ENCODE measurements at places on chromosomes 12 and 14.

DNA sequence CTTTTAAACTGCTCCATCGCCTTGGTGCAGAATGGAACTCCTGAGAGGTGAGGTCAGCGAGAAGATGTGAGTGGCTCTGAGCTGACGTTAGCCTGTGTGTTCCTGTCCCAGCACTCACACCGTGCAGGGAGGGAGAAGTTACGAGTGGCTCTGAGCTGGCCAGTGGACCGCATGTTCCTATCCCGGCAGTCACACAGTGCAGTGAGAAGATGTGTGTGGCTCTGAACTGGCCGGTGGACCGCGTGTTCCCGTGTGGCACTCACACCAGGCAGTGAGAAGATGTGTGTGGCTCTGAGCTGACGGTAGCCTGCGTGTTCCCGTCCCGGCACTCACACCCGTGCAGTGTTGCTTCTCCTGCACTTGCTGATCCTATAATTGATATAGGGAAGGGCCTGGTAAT lies 59.9 kb downstream of the VCPKMT start:
- DNase-seq = no peak

DNA sequence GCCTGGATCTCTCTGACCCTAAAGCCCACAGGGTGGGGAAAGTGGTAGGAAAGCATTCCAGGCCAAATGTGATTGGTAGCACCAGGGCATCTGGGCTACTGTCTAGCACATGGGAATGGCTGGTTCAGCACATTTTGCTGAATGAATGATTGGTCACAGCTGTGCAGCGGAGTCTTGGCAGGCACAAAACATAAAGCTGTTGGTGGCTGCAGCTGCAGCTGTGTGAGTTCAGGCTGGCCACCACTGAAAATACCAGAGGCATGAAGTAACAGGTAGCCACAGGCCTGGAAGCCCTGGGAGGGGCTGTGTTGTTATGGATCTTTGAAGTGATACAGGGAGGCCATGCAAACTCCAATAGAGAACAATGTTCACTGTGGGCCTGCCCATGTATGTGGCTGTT lies 72.7 kb downstream of the MYRFL start:
- peak; percentile 81 for DNase-seq

- DNase-seq = peak; percentile 58
Measured at GRCh38 chr12:7092229-7092985, at the start of gene C1R. Gene C1R (minus strand): TSS chr12:7092445. CDS start chr12:7092388, 57 bp downstream.

GRCh38 chr12:26492406-26492805 lies 297.0 kb downstream of the SSPN start:
- no peak for DNase-seq

GRCh38 chr12:27782481-27782880 lies 2.4 kb upstream of the MANSC4 start:
- no peak for DNase-seq

DNA sequence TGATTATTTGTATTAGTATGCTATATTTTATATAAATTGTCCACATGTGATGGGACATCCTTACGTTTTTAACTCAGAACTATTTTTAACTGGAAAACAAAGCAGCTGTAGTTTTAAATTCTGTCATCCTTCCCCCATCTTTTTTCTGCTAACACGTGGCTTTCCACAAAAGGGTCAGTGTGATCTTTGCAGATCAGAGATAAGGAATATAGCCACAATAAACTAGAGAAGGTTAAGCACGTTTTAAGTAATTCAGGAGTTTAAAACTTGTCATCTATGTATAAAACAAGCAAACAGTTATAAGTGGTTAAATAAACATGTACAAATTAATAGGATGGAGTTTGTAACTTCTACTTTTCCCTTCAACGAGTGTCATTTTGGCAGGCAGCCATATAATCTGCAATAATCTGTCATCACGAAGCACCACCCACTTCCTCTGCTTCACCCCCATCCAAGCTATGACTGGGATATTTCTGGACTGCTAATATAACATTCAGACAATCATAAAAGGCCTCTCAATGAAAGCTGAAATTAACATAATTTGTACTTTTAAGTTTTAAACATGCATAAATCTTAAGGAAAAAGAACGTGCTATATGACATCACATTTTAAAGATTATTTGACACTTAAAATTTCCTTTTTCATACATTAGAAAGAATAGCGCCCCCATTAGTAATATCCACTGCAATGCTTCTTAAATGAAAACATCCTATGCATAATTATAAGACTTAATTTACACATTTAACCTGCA lies 15.3 kb downstream of the TAOK3 start:
- DNase-seq = no peak

DNA sequence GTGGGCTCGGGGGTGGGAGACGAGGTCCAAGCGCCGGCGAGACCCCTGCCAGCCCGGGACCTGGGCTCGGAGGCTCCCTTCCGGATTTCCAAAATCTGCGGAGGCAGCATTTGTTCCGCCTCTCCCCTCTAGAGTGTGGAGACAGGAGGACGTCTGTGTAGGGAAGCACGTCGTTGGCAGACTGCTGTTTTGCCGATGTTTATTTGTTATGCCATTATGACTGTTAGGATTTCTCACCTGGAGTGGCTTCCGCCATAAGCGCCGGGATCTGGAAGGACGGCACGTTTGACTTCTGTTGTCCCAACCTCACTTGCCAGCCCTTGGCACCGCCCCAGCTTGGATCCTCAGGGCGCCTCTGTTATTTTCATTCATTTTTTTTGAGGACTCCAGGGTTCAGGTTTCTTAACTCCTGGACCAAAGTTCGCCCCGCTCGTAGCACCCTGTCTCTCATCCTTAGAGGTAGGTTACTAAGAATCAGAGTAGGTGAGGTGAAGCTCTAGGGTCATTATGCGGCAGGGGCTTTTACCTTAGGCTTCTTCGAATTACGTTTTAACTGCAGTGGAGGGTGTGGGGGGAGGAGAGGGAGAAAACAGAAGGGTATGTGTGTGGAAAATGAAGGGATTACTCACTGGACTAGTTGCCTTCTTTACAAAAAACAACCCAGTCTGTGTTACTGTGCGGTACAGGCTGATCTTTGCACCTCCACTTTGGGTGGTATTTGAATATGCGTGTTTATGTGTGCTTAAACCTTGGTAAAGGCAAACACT lies 547 bp upstream of the PYGL start:
- DNase-seq = no peak

- no peak for DNase-seq
Measured at GRCh38 chr14:68703093-68703492, 89.8 kb downstream of the ZFP36L1 start.

DNA sequence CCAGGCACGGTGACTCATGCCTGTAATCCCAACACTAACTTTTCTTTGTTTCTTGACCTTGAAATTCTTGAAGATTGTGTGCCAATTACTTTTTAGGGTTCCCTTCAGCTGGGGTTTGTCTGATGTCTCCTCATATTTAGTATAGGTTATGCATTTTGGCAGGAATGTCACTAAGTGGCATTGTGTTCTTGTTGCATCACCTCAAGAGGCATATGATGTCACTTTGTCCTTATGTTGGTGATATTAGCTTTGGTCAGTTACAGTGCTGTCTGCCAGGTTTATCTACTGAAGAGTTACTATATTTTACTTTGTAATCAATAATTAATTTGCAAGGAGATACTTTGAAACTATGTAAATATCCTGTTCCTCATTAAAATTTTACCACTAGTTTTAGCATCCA lies 61.0 kb upstream of the BTG1 start:
- DNase-seq = no peak

GRCh38 chr12:110600254-110600653 lies 13.7 kb upstream of the TCTN1 start:
- peak; percentile 39 for DNase-seq

DNA sequence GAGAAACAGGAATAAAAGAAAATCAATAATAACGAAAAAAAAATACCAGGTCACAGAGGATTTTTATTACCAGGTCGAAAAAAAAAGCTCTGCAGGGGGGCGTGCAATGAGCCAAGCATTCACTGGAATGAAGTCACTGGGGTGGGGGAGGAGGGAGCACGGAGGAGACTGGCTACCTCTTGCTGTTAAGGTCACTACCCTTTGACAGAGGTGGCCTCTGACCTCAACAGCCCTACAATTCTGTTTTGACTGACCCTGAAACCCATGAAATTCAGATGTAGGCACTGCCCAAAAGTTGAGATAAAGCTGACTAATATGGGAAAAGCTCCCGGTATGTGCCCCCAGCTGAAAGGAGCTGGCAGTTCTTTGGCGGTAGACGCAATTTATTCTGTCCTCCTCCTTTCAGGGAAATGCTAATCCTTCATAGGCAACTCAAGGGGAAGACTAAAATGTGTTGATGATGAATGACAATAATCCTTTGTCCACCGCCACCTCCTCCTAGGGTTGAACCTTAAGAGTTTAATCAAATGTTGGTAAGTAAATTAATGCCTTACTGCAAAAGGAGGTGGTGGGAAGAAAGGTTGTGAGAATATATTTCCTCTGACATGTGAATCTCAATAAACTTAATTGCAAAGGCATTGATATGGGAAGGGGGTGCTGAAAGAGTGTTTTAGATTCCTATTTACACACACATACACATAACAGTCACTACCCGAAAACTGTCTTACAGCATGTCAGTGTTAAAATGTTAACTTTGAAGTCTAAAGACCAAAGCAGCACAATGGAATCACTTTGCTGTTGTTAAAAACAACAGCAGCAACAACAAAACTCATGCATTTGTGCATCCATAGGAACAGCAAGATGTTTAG lies 6.3 kb upstream of the RIC8B start:
- DNase-seq = no peak

DNA sequence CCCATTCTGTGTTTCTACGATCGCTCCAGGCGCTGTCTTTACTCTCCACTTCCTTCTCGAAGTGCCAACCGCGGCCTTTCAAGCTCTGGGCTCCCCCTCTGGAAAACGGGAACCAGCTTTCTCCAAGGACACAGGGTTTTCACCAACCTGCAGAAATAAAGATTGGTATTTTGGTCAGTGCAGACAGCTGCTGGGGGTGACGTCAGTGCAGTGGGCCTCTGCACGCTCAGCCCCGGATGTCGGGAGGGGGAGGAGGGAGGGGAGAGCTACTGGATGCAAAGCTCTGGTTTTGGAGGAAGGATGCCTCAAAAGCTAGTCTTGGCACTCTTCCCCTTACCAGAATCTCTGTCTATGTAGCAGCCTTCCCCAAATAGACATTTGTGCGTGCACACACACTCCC lies 19.9 kb downstream of the HRK start:
- peak; percentile 39 for DNase-seq

GRCh38 chr14:80781972-80782367 lies 159.6 kb downstream of the CEP128 start:
- no peak for DNase-seq

DNA sequence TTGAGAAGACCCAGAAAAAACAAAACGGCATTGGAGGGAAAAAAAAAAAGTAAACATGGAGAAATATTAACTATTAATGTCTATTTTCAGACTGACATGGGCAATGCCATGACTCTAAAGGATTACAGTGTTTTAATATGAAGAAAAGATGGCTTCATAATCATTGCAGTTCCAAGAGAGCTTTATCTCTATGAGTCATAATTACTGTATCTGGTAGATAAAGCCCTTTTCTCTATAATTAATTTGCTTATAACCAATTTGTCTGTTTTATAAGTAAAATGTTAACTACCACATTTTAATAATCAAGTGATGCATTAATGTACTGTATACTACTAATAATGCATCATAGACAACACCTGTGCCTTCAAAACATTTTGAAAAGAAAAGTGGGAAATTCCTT lies 59.7 kb downstream of the CLIP1 start:
- DNase-seq = no peak

DNA sequence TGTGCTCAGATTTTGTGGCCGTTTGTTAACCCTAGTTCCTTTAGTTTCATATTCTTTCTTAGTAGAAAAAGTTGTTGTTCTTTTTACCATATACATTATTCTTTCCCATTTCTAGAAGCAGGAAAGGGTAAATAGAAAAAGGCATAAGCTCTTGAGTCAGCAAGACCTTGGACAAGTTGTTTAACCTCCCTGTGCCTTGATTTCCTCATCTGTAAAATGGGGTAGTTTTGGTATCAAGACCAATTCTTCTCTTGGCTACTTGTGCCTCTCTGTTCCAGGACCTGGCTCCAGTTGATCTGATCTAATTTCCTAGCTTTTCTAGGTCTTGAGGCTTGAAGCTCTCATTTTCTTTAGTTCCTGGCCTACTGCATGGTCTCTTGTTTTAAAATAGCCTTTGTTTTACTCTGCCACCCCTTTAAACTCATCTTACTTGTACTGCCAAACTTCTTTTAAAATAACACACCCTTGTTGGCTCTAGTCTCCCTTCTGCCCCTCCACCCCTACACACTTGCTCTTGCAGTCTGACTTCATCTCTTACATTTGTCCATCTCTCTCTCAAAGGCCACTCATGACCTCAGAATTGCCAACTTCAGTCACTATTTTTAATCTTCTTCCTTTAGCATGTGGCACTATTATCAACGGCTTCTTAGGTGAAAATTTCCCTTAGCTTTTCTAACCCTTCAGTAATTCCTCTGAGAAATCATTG lies 143.7 kb downstream of the TTLL5 start:
- DNase-seq = no peak

DNA sequence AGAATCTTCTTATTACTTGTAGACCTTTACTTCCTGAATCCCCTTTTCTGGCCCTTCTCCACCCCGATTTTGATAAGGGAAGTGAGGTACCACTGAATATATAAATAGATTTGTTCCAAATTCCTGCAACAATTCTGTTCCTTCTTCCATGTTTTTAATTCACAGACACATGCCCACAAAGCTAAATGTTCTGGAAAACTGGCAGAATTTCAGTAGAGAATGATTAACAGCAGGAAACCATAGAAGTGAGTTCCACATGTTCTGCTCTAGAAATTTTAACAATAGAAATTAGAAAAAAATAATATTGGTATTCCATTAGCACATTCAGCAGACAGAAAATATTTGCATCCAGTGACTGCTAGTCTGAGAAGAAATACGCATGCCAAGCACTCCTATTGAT lies 139.6 kb downstream of the SLC2A13 start:
- no peak for DNase-seq

- no peak for DNase-seq
Measured at GRCh38 chr14:21825149-21825743, 151.6 kb upstream of the OR4E1 start.

- DNase-seq = peak; percentile 56
Measured at GRCh38 chr12:20368114-20368650, at the start of gene PDE3A. Gene PDE3A (plus strand): TSS chr12:20368537. CDS start chr12:20369285, 748 bp downstream.

- no peak for DNase-seq
Measured at GRCh38 chr12:100904270-100904669, 109.7 kb downstream of the ANO4 start.

- no peak for DNase-seq
Measured at GRCh38 chr12:6684609-6685008, 4.6 kb downstream of the ZNF384 start.

DNA sequence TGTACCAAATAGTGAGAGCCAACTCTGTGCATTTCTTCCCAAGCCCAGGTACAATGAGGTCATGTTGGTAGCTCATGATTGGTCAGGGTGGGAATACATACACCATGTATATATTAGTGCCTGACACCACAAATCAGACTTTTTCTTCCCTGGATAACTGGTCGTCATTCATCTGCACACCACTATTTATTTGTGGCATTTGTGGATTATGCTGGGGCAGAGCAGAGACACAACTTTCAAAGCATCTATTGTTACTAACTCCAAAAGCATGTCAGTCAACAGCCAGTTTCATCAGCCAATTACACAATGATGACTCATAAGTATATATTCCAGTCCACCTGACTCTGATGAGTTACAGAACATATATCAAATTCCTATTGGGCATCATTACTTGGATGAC lies 181.7 kb downstream of the ADAMTS20 start:
- DNase-seq = peak; percentile 87

Measured in HS-5 (cell line).